Right ventricle myocardium inferior (tissue), 1 donor: ENCODE measurements at places on chromosomes 6 and 20.

- DNase-seq: no peak
Observed at GRCh38 chr6:10401632-10402223, 13.1 kb downstream of the TFAP2A start.

DNA sequence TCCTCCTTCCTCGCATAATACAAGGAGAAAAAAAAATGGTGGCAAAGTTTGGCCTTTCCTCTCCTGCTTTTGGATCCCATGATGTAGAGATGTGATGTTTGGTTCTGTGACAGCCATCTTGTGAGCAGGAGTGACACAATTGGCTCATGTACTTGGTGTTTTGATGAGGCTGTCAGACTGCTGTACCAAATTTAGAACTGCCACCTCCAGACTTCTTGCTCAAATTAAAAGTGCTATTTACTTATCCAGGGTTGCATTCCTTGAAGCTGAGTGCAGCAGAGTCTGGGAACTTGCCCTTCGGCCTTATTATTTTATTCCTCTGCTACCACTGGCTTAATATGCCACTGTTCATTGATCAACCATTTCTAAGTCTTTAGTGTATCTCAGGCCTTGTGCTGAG is 21.9 kb downstream of the BCAS1 start:
- DNase-seq: no peak

DNA sequence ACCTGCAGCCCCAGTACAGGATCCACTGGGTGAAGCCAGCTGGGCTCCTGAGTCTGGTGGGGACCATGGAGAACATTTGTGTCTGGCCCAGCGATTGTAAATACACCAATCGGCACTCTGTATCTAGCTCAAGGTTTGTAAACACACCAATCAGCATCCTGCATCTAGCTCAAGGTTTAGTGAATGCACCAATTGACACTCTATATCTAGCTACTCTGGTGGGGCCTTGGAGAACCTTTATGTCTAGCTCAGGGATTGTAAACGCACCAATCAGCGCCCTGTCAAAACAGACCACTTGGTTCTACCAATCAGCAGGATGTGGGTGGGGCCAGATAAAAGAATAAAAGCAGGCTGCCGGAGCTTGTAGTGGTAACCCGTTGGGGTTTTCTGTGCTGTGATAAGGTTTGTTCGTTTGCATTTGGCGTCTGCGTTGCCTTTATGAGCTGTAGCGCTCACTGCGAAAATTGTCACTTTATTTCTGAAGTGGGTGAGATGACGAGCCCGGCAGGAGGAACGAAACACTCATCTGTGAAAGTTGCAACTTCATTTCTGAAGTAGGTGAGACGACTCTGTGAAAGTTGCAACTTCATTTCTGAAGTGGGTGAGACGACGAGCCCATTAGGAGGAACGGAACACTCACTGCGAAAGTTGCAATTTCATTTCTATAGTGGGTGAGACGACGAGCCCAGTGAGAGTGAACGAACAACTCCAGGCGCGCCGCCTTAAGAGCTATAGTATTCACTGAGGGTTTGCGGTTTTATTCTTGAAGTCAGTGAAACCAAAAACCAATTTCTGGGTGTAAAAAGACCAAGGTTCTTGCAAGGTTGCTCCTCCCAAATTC is 31.1 kb downstream of the SERPINB6 start:
- no peak for DNase-seq

GRCh38 chr6:16302721-16303552 is 64.5 kb downstream of the GMPR start:
- DNase-seq: no peak

- DNase-seq: no peak
Observed at GRCh38 chr20:17835240-17835933, 133.2 kb downstream of the SNX5 start.

DNA sequence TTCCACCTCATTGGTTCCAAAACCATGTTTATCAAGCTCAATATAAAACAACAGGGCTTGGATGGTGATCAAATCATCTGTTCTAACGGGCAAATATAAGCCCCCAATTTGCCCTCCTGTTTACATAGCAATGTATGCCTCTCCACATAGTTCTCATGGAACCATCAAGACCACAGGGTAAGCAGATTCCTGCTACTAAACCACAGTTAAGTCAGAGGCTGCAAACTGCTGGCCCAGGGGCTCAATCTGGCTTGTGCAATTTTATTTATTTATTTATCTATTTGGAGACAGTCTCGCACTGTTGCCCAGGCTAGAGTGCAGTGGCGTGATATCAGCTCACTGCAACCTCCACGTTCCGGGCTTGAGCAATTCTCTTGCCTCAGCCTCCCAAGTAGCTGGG is 18.9 kb upstream of the MTHFD1L start:
- DNase-seq: no peak

- no peak for DNase-seq
Observed at GRCh38 chr6:129498541-129498940, 211.4 kb downstream of the ARHGAP18 start.

- DNase-seq: no peak
Observed at GRCh38 chr6:148998704-148999103, 251.9 kb downstream of the UST start.

DNA sequence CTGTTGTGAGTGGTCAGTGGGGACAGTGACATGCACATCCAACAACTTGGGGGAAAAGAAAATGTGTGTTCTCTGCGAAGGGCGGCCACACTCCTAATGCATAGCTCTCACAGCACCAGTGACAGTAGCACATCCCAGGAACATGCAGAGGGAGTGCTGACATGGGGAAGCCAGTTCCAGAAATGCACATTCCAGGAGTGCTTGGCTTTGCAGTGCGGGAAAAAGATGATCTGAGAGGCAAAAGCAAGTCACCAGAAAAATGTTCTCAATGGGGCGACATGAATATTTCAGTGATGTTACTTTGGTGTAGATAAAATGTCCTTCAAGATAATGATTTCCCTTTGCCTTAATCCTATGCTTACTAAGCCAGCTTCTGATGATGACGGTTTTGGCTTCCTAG is 42.9 kb upstream of the PDE10A start:
- DNase-seq: no peak

DNA sequence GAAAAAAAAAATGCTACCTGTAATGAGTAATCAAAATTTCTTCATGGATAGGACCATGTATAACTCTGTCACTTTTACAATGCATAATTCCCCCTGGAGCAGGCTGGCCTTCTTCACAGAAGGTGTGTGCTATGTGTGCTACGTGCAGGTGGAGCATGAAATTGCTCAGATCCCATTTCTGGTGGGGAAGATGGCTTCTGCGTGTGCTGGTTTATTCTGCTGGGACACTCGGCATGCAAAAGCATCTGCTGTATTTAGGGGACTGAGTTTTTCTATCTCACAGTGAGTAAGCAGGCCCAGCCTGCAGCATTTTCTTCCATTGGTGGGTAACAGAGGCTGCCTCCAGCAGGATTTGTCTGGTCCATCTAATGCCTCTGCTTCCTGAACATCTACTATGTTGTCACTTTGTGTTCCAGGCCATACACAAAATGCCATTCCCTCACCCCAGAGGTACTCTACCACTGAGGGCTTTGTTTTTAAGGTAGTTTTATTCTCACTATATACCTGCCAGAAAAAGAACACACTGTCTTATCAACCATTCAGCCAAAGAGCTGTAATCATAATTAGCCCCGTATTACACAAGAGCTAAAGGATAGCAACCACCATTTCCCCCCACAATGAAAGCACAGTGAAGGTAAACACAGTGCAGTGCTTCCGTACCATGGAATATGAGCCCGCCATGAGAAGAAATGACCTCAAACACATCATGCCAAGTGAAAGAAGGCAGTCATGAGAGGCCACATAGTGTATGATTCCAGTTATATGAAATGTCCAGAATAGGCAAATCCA is 62.4 kb downstream of the SYNDIG1 start:
- no peak for DNase-seq

GRCh38 chr6:55399351-55399750 is 72.1 kb downstream of the GFRAL start:
- DNase-seq: no peak

DNA sequence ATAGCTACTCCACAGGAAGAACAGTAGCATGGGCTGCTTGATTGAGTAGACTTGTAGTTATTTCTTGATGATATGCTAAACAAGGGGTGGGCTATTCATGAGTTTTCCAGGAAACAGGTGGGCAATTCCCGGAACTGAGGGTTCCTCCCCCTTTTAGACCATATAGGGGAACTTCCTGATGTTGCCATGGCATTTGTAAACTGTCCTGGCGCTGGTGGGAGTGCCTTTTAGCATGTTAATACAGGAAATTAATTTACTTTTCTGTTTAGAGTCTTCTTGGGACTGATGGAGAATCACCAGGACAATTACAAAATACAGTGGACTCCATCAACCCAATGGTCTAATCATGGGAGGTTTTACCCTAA is 22.7 kb downstream of the CYP24A1 start:
- no peak for DNase-seq

GRCh38 chr6:90865513-90865912 is 278.6 kb upstream of the MAP3K7 start:
- no peak for DNase-seq

DNA sequence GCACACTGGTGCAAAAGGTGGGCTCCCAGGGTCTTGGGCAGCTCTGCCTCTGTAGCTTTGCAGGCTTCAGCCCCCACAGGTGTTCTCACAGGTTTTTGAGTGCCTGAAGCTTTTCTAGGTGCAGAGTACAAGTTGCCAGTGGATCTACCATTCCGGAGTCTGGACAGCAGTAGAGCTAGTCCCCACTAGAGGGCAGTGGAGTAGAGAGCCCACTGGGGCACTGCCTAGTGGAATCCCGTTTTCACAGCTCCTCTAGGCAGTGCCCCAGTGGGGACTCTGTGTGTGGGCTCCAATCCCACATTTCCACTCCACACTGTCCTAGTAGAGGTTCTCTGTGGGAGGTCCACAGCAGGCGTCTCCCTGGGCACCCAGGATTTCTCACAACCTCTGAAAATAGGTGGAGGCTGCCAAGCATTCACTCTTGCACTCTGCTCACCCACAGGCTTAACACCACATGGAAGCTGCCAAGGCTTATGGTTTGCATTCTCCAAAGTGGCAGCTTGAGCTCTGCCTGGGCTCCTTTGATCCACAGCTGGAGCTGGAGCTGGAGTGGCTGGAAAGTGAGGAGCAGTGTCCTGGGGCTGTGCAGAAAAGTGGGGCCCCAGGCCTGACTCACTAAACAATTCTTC is 86.3 kb upstream of the PROKR2 start:
- no peak for DNase-seq
